Activated effector memory CD4-positive, alpha-beta T cell treated with Interleukin-2 at 50 U/mL for 16 hours (primary cell): ENCODE measurements at places on chromosomes 4 and X.

DNA sequence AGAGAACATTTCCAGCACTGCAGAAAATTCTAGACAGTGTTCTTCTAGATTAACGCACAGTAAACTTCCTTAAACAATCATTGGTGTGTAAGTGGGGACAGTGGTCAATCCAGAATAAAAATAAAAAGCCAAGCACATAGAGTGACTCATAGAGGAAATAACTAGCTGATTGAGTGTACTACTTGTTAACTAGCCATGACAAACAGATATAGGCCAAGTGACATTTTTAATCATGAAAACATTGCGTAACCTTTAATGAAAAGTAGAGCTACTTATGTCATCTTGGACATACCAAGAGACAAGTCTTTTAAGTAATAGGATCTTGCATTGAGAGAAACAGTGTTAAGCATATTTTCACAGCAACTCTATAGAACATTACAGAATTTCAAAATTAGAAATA lies 233.9 kb upstream of the MAB21L2 start:
- no peak for DNase-seq

DNA sequence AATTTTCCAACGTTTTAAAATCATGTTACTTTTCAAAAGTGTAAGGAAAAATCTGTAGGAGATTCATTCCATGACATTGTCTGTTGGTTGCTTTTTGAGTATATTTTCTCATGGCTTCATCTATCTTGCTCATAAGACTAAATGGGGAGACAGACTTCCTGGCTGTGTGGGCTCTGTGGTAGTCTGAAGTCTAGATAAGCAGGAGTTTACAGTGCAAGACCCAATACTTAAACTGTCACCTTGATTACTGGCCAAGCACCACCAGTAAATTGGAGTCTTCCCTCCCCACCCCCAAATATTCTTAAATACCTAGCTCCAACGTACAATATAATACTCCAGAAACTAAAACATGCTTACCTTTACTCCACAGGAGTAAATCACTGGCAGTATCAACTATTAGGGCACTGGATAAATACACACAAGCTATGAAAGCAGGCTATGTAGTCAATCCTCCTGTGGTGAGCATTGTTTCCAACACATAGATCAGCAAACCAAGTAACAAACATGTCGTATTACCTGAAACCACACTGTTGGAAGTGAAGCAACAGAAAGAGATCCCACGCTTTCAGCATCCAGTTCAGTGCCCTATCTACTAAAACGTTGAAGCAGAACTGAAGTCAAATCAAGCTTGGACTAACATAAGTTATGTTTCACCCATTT lies 6.2 kb downstream of the HNRNPD start:
- DNase-seq, result no peak

DNA sequence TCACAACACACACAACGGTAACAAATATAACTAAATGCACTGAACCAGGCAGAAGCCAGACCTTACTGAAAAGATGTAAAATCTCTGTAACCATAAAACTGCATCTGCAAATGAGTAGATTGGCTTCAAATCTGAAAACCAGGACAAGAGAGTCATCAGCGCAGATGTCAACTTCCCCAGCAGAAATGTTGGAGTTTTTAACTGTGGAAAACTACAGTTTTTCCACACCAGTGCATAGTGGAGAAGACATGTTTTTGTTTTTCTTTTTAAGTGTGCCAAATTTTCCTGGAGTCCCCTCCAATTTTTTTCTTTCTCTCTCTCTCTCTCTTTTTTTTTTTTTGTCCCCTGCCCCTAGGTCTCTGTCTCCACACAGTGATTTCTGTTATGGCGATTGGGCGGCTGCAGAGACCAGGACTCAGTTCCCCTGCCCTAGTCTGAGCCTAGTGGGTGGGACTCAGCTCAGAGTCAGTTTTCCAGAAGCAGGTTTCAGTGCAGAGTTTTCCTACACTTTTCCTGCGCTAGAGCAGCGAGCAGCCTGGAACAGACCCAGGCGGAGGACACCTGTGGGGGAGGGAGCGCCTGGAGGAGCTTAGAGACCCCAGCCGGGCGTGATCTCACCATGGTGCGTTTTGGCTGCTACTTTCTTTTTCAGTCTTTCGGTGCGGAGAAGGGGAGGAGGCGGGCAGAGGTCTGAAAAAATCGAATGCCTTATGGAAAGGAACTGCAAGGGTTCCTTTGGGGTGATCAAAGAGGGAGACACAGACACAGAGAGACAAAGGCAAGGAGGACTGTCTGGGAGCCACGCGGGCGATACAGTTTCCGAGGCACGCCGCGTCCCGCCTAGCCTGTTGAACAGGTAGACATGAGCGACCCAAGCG lies at the start of gene GUCY1A1:
TSS of gene GUCY1A1 (plus strand) at position 505 of the 878 bp plus-strand sequence. CDS start 30,020 bp downstream, outside the sequence.
- no peak for DNase-seq

- no peak for DNase-seq
Observed at GRCh38 chr4:33062155-33062806, 2342.1 kb downstream of the PCDH7 start.

- DNase-seq, result no peak
Observed at GRCh38 chr4:16250661-16251365, 24.5 kb upstream of the TAPT1 start.

GRCh38 chr4:153205757-153206156 lies 1.5 kb downstream of the TRIM2 start:
- DNase-seq, result no peak

DNA sequence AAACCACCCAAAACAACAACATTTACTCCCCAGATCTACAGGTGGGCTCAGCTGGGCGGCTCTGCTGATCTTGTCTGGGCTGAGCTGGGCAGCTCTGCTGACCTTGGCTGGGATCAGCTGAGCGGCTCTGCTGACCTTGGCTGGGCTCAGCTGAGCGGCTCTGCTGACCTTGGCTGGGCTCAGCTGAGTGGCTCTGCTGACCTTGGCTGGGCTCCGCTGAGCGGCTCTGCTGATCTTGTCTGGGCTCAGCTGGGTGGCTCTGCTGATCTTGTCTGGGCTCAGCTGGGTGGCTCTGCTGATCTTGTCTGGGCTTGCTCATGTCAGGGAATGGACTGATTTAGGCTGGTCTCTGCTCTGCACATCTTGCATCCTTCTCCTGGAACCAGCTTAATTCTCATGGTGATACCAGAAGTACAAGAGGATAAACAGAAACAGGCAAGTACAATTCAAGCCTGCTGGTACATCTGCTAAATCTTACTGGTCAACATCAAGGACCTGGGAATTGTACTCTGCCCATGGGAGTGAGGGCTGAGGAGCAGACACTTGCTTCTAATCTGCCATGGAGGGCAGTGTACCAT lies 248.5 kb upstream of the PSAPL1 start:
- no peak for DNase-seq

- DNase-seq, result no peak
Observed at GRCh38 chr4:14985161-14985560, 17.1 kb upstream of the CPEB2 start.

GRCh38 chr4:1241936-1242505 lies 6.9 kb downstream of the CTBP1 start:
- no peak for DNase-seq

GRCh38 chrX:150477371-150477770 lies 91.0 kb upstream of the MTM1 start:
- DNase-seq, result no peak

- DNase-seq, result no peak
Observed at GRCh38 chrX:109270580-109271484, 211.1 kb downstream of the GUCY2F start.

DNA sequence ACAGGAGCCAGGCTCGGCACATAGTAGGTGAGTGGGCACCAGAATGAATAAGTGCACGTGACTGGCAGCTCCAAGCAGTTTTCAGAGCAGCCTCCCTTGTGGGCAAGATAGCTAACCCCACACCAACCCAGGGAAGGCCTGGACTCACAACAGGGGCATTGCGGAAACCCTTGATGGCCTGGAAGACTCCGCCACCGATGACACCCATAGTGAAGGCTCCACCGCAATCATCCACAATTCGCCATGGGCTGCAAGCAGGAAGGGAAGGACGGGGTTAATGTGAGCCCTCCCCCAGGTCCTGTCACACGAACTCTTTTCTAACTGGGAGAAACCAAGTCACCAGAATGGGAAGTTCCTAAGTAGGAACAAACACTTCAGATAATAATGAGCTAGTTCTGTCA lies 957 bp downstream of the TIMM17B start:
- DNase-seq, result no peak

DNA sequence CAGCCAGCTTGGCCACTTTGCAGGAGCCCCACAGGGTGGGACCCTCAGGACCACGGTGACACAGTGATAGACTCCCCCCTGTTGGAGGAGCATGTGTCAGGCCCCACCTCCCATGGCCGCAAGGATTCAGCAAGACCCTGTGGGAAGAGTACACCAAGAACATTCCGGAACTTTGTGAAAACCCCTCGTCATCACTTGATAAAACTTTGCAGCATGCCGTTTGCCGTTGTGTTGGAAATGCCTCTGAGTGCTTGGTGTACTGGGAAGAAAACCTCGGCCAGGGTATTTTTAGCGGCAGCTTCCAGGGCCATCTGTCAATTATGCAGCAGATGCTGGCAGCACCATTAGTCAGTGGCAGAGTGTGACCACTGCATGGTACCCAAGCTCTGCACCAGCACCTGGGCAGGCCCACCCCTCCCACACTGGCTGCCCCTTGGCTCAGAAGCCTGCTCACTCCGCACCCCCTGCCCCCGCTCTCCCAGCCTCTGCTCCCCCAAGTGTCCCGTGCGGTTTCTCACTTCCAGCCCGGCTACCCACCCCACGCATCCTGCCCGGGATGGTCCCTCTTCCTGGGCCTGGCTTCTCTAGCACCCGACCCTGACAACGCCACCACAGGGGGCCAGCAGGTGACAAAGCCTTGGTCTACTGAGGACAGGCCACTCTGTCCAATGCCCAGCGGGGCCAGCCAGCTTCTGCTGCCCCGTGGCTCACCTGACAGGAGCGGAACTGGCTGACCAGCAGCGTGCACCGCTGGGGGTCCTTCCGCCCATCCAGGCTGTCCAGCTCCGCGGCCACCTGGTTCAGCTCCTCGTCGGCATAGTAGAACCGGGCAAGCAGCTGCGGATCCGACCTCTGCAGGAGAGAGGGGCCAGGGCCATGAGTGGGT lies 65.0 kb downstream of the ZFYVE28 start:
- no peak for DNase-seq

DNA sequence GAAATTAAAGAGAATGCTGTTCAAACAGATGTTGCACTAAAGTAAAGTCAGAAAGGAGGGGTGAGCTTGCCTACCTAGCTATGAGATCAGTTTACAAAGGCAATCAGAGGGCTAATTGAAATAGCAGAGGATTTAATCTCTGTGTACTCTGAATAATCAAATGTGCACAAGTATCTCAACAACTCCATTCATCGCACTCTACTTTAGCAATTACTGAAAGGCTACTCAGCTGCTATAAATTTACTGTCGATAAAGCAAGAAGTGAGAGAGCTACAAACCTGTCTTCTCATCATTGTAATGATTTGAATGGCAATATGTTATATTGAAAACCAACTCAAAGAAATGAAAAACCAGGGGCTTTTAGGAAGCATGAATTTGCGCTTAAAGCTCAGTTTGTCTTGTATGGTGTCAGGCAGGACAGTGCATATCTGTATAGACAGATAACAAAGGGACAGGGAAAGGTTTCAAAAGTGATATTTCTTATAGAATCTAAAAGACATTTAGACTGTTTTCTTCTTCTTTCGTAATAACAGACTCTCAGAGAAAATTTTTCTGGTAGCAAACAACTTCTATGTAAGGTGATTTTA lies 34.8 kb downstream of the GC start:
- no peak for DNase-seq

- no peak for DNase-seq
Observed at GRCh38 chr4:76306882-76307659, 538 bp downstream of the STBD1 start.

DNA sequence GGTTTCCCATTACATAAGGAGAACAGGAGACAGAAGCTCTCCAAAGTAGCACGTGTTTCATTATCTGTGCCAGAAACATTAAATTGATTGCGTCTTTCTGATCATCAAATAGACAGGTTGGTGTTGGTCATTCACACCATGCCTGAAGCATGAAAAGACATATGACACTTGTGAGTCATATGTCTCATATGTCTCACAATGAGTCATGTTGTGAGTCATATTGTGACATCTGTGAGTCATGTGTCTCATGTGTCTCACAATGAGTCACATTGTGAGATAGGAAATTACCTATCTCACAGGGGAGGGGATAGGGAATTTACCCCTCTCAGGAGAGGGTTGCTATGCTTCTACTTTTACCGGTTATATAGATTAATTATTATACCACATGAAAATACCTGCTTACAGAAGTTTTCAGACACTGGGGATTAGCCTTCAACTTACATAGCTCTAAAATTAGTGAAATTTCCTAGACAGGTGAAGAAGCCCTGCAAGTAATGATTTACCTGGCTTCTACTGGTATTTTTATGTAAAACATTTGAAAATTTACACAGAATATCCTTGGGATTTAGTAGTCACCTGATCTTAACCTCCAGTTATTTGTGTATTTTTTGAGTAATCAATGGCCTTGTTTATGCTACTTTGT lies 80.8 kb downstream of the NPFFR2 start:
- no peak for DNase-seq

GRCh38 chr4:105186701-105187161 lies 40.1 kb downstream of the TET2 start:
- DNase-seq, result no peak

DNA sequence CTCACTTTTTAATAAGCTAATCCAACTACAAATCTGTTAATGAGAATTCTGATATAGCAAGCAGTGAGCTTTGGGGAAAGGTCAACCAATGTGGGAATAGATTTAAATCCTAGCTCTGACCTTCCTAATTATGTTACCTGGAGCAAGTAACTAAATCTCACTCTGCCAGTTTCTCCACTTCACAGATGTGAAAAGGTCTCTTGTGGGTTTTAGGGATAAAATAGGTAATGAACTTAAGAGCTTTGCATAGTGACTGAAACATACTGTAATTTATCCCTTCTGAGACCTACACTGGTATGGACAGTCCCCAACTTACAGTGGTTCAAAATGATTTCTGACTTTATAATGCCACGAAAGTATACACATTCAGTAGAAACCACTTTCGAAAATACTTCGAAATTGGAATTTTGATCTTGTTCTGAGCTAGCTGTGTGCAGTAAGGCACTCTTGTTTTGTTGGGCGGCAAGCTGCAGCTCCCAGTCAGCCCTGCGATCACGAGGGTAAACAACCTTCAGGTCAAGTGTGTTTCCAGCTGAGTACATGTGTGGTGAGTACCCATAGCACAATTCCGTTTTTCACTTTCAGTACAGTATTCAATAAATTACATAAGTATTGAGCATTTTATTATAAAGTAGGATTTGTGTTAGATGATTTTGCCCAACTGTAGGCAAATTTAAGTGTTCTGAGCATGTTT lies 93.7 kb downstream of the ADGRL3 start:
- DNase-seq, result no peak

GRCh38 chrX:43559644-43560043 lies 96.5 kb upstream of the MAOA start:
- no peak for DNase-seq
